ENCODE measurements at places on chromosomes 11 and 22.

- no peak for DNase-seq
Observed at GRCh38 chr11:12674571-12674935, 332 bp downstream of the TEAD1 start.

DNA sequence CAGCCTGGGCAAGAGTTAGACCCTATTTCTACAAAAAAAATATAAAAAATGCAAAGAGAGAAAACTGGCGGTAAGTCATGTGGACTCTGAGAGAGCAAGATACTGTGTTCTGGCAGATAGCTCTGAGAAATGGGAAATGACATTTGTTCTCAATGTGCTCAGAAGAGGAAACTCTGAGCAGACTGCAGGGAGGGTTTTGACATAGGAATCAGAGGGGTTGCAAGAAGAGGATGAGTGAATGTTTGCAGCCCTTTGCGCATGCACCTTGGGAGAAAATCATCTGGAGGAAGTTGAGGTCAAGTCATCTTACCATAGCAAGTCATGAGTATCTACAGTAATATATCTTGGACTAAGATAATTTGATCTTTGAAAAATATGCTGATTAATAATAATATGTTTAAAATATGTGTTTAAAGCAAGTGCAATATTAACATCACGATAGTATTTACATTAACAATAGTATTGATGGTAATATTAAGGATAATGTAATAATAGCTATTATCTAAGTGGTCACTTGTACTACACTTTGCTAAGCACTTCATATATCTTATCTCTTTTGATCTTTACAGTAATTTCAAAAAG is 2.6 kb downstream of the ACER3 start:
- DNase-seq, result no peak

GRCh38 chr11:81135570-81135969 is 1598.1 kb downstream of the FAM181B start:
- no peak for DNase-seq

DNA sequence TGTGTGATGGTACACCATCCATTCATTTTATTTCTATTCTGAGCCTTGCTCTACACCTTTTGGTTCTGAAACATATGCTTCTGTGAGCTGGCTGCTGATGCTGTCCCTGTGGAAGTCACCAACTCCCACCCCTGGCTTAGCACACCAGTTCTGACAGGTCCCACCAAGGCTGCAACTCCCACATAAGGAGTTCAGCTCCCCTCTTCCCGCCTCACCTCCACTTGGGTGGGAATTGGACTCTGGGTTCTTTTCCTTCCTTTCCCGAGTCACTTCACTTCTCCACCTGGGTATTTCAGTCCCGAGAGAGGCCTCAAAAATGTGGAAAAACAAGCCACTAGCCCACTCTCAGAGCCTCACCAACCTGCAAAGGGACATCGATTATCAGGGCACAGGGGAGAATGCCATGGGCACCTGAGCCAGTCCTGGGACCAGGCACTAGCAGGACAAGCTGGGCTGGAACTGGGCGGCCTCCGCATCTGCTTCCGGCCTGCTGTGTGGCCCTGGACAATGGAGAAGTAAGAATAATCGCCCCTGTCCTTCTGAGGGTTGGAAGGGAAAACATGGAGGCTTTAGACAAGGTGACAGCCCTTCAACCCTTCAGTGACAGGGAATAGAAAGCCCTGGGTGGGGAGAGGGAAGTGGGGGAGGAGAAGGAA is 80.1 kb downstream of the IGLL1 start:
- no peak for DNase-seq

GRCh38 chr11:94650756-94651155 is 83.6 kb downstream of the PIWIL4 start:
- no peak for DNase-seq

GRCh38 chr11:87295237-87295636 is 257.5 kb downstream of the TMEM135 start:
- DNase-seq, result no peak
